ENCODE measurements at places on chromosomes 3 and 15.

DNA sequence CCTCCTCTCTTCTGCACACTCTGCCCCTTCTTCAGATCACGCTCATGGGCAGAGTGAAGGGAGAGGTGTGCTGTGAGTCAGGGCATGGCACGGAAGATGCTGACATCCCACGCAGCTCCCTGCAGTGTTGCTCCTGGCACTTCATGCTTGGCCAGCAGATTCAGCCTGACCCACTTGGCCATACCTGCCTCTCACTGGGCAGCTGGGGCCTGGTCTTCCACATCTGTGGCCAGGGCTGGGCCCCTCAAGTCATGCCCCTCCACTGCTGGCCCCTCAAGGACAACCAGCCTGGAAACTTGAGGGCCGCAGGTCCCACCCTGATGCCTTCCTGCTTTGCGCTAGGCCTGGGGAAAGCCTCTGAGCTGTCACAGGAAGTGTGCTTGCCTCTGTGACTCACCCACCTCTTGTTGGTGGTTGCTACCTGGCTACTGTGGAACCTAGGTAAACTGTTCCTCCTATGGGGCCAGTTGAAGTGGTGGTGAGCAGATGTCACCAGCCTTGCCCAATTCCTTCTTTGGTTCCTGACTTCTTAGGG is 48.7 kb downstream of the BSN start:
- DNase-seq = peak; percentile 68

GRCh38 chr3:179037351-179037750 is 34.3 kb downstream of the ZMAT3 start:
- DNase-seq = no peak

DNA sequence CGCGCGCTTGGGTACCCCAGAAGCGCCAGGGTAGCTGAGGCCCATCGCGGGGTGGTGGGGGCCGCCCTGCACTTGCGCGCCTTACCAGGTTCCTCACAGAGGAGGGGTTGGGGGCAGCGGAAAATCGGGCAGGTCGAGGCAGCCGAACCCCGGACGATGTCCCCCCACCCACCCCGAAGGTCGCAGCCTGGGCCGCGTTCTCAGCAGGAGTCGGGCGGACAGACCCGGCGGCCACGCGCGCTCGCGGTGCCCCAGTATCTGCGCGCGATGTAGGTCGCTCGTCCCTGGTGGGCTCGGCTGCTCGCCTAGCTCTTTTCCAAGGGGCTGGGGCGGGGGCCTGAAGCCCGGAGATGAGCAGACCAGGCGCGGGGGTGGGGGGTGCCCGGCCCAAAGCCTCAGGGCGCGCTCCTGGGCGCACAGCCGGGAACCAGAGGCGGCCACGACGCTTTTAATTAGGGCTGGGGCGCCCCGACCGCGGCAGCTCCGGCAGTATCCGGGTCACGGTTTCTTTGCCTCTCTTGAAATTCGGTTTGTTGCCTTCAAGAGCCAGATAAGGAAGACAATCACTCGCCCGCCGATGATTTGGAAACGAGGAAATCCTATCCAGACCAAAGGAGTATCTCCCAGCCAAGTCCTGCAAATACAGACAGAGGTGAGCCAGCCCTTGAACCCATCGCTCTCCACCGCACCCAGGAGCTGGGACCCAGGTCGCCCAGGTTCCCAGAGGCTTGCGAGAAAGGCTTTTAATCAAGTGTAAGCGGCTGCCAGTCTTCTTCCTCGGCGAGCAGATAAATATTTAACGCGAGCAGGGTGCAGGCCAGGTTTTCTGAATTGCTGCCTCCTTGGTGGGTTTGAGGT is 4.6 kb downstream of the SKOR1 start:
- DNase-seq = no peak

DNA sequence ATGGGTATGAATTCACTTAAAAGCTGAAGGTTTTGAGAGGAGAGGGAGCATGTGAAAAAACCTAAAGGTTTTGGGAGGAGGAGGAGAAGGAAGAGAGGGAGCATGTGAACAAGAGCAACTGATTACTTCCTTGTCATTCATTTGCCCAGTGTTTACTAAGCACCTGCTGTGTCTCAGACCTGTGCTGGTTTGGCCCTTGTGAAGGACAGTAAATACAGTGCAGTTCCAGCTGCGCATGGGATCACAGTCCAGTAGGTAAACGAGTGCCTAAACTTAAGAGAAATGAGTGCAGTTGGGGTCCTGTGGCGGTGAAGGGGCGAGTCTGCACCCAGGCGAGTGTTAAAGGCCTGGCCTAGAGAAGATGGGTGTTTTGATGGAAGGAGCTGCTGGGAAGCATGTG is 38.6 kb downstream of the IGF1R start:
- no peak for DNase-seq

- DNase-seq = no peak
Observed at GRCh38 chr3:151372063-151372820, 12.3 kb downstream of the P2RY12 start.

DNA sequence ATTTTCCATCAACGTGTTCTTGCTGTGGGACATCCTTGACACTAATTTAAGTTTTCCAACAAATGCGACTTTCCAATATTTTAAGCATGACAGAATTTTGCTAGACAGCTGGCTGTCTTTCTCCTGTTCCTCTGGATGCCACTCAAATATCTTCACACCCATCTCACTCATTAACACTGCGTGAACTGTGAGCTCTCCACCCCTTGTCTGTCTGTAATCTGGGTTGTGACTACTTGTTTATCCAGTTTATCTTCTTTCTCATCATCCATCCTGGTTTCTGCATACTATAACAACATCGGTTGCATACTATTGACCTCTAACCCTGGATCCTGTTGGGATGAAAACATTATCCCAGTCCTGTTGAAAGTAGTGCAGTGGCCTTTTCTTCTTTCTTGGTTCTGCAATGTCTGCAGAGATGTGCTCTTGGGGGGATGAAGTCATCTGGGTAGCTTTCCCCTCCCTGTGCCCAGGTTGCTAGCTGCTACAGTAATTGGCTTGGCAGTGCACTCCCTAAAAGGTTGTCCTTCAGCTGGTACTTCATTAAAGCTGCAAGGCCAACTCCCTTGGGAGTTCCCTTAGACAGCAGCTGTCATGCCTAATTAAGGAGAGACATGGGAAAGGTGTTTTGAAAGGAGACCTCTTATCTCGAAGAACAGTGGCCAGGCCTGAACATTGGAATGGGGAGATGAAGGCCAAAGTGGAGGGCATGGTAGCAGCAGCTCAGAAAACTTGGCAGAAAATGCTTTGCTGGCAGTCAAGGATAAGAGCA is 24.7 kb downstream of the KAT2B start:
- DNase-seq = no peak

- DNase-seq = no peak
Observed at GRCh38 chr3:146589899-146590508, 15.1 kb downstream of the PLSCR5 start.

- no peak for DNase-seq
Observed at GRCh38 chr3:173789530-173790162, 392.1 kb downstream of the NLGN1 start.

- DNase-seq = no peak
Observed at GRCh38 chr3:139353920-139354556, 10.2 kb downstream of the MRPS22 start.

- peak; percentile 80 for DNase-seq
Observed at GRCh38 chr15:77901921-77902750, 175.4 kb downstream of the TBC1D2B start.

DNA sequence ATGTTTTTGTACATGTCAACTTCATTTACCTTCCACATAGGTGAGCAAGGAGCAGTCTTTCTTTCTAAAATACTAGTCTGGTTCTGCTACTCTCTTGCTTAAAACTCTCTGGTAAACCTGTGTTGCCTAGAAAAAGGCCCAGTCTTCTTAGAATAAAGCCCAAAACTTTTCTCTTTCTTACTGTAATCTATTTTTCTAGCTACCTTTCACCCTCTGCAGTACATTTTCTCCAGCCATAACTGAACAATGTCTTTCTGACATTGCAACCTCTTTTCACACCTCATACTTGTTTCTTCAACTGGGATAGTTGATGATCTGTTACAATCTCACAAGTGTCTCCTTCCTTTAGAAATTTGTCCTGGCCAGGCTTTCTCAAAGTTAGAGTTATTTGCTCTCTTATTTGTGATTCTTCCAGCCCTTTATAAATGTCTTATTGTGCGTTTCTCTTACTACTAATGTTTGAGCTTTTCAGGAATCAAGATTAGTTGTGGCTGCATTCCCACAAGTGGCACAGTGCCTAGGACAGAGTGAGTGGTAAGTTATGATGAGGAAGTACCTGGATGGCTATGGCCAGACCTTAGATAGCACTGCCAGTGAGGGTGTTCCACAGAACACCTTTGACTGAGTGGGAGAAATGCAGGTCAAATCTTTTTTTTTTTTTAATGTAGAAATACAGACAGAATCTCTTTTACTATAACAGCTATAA is 313.4 kb upstream of the SATB1 start:
- DNase-seq = no peak

DNA sequence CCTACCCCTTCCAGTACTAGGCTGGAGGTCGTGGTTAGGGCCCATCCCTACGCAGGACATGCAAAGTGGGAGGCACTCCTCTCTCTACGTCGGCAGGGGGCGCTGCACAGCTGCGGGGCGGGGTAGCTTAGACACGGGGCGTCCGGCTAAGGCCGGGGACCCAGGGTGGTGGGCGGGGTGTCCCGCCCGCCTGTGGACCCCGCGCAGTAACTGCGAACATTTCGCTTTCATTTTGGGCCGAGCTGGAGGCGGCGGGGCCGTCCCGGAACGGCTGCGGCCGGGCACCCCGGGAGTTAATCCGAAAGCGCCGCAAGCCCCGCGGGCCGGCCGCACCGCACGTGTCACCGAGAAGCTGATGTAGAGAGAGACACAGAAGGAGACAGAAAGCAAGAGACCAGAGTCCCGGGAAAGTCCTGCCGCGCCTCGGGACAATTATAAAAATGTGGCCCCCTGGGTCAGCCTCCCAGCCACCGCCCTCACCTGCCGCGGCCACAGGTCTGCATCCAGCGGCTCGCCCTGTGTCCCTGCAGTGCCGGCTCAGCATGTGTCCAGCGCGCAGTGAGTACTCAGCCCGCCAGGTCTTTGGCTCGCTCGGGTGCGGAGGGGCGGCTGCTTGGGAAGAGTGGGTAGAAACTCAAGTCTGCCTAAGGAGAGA is at the start of gene IL12A:
Gene IL12A (plus strand): TSS at position 219 of the 655 bp plus-strand sequence.
- DNase-seq = peak; percentile 93

GRCh38 chr3:128459461-128459820 is 7.2 kb downstream of the DNAJB8 start:
- DNase-seq = no peak

- DNase-seq = no peak
Observed at GRCh38 chr3:193840111-193840641, 247.2 kb downstream of the OPA1 start.

GRCh38 chr3:171346582-171347300 is 113.5 kb downstream of the TNIK start:
- no peak for DNase-seq

GRCh38 chr15:41917767-41918430 is 24.0 kb upstream of the SPTBN5 start:
- DNase-seq = no peak

Data from mesenteric fat pad (tissue), 1 donor.